ENCODE measurements at places on chromosomes 5 and 9.

GRCh38 chr9:79592726-79593493, 21.1 kb downstream of the TLE4 start:
- no peak for DNase-seq

DNA sequence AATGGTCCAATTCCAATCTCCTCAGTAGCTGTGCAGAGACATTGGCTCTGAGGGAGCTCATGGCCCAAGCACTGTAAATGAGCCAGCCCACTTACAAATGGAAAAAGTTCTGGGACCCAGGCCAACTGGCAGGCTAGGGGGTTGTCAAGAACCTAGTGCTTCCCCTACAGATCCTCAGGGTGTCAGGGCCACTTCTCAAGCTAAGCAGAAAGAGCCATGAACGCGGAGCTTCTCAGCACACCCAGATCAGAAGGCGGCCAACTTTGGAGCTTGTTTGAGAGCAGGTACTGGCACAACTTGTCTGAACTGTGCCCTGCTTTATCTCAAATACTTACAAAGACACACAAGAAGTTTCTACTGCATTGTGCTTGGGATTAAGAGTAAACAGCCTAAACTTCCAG, 17.5 kb downstream of the TLE1 start:
- no peak for DNase-seq

DNA sequence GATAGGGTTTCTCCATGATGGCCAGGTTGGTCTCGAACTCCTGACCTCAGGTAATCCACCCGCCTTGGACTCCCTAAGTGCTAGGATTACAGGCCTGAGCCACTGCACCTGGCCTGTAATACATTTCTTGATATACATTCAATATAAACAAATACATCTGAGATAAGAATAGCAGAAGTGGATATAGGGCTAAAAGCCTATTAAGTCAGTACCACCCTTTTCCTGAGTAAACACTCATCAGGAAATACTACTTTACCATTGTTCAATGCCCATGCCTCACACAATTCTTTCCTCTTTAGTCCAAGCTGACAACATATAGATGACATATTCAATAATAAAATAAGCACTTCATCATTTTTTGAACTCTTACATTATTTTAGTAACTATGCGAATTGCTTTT, 64.8 kb downstream of the MRPS27 start:
- DNase-seq, result no peak

GRCh38 chr5:139955616-139956273, 87.4 kb downstream of the NRG2 start:
- no peak for DNase-seq

DNA sequence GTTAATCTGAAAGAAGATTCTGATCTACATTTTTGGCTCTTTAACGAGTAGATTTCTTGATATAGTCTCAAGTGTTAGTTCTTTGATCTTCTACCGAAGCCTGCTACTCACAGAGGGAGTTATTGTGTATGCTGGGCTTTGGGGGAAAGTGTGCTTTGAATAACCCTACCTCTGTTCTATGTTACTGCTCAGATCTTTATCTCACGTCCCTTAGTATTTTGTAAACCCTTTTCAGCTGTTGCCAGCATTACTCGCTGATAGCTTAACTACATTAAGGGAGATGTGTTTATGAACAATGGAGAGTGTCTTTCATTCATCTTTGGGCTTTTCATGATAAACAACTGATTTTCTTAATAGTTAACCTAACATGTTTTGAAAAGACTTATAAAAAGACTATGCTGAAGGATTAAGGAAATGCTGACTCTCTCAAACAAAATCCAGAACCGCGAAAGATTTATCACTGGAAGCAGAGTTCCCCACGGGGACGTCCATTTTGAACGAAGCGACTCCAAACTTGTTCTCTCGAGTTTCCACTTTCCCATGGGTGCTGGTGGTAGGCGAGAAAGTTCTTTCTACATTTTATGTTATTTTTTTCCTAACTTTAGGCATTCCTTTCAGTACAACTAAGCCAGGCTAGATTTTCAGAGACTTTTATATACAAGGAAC, 27.9 kb upstream of the ALDH1A1 start:
- DNase-seq, result no peak

DNA sequence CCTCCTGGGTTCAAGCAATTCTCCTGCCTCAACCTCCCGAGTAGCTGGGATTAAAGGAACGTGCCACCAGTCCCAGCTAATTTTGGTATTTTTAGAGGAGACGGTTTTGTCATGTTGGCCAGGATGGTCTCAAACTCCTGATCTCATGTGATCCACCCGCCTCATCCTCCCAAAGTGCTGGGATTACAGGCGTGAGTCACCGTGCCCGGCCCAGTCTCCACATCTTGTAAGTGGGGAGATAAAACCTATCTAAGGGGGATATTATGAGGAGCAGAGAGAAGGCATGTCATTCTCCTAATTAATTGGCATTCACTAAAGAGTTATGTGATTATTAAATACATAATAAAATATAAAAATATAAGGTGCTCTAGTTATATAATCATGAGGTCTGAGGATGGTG, 94.1 kb upstream of the BOD1 start:
- DNase-seq, result no peak

DNA sequence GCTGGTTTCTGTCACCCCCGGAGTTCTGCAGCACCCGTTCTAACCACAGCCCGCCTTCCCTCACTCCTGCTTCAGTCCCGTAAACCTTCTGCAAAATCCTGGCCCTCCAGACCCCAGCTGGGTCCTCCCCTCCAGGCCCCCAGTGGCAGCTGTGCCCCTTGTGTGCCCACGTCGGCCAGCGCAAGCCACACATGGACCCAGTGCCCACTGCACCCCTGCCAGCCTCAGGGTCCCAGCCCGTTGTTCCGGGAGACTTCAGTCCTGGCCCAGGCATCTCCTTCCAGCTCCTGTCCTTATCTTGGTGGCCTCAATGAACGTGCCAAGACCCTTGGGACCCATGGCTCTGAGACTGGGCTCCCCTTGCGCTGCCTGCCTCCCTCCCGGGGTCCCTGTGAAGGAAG, 43.2 kb downstream of the EXD3 start:
- DNase-seq, result no peak

- no peak for DNase-seq
Measured at GRCh38 chr5:141186897-141187512, at the start of gene PCDHB9. PCDHB9 (plus strand) TSS chr5:141187161; CDS start chr5:141187319, 158 bp downstream.

DNA sequence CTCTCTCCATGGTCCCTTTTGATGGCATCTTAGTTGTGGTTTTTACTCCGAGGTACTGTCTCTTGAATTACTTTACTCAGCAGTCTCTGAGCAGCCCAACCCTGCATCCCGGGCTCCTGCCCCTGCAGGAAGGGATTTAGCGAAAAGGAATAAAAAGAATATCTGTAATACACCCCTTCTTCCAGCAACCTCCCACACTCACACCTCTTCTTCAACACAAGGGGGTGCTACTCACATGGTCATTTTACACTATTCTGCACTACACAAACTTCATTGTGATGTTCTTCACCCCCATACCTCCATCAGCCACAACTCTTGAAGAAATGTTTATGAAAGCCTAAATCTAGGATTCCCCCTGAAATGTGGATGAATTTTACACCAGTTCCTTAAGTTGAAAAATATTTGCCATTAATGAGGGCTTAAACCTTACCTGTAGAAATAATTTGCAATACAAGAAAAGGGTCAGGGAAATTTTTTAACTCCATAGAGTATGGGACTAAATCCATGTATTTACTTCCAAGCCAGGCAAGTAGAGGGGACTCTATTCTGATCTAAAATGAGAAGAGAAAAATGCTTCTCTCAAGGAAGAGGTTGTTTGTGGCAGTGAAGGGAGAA, 26.0 kb downstream of the TPD52L3 start:
- peak; percentile 9 for DNase-seq

DNA sequence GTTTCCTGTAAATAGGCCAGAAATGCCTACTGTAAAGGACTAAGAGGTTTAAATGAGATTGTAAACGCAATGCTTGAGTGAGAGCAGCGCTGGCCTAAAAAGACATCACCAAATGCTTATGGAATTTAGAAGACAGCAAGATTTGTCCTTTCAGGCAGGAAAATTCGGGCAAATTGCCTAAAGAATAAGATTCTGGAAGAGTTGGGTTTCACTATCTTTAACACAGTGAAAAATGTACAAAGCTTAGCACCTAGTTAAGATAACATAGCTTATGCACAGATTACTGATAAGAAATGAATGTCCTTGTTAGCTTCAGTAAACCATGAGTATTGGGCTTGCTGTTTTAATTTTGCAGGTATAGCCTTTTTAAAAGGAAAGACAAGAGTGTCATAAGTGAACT, 4.7 kb downstream of the FKBP15 start:
- no peak for DNase-seq

GRCh38 chr9:129093602-129094386, 12.9 kb downstream of the DOLPP1 start:
- no peak for DNase-seq

GRCh38 chr9:37096628-37097027, 23.7 kb upstream of the ZCCHC7 start:
- no peak for DNase-seq

DNA sequence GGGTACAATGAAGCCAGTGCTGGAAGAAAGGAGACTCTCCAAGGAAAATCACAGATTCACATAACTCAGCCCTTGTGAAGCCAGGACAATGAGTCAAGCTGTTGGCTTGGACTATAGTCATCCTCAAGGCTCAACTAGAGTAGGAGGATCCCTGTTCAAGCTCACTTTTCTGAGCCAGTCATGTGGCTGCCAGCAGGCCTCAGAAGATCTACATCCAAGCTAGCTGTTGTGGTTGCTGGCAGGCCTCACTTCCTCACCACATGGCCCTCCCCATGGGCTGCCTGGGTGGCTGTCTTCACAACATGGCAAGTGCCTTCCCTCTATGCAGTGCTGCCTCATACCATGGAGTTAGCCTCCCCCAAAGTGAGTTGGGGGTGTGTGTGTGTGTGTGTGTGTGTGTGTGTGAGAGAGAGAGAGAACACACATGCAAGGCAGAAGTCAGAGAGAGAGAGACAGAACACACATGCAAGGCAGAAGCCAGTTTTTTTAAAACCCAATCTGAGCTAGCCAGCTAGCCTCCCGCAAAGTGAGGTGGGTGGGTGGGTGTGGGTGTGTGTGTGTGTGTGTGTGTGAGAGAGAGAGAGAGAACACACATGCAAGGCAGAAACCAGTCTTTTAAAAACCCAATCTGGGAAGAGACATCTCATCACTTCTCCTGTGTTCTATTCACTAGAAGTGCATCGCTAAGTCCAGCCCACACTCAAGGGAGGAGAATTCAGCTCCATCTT, 17.1 kb downstream of the SCAI start:
- peak; percentile 28 for DNase-seq

DNA sequence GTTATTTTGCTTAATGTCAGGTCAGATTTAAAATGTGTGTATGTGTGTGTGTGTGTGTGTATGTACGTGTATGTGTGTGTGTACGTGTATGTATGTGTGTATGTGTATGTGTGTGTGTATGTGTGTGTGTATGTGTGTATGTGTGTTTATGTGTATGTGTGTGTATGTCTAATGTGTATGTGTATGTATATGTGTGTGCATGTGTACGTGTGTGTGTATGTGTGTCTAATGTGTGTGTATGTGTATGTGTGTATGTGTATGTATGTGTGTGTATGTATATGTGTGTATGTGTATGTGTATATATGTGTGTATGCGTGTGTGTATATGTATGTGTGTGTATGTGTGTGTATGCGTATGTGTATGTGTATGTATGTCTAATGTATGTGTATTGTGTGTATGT, 125.1 kb upstream of the PHYKPL start:
- DNase-seq, result no peak

- DNase-seq, result no peak
Measured at GRCh38 chr9:133342570-133342969, 5.4 kb downstream of the MED22 start.

DNA sequence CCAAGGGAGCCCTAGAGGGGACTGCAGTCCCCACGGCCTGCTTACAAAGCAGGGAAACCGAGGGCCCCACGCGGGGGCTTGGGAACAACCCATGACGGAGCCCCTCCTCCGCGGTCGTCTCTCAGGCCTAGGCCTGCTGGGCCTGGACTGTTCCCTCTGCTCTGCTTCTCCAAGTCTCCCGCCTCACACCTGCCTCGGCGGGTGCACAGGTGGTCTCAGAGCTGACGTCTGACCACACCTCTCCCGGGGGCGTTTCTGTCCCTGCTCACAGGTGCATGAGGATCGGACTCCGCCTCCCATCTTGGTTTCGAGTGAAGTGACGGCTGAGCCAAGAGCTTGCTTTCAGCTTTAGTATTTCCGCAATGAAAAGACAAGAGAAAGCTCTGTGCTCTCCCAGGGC, 72.1 kb downstream of the MRPL36 start:
- no peak for DNase-seq

DNA sequence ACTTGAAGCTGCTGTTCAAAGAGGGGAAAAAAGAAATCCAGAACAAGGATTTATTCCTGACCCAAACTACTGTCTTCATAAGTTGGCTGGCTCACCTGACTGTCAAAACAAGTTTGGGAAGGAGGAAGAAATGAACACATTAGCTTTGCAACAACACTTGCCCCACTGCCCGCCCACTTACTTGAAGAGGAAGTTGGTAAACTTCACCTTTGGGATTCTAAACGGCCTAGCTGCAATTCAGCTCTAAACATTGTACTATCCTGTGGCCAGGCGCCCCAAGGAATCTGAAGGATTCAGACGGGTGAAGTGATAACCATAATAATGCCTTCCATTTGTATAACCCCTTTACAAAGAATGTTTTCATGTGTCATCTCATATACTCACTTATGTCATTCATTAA, 199.4 kb downstream of the ARRDC3 start:
- no peak for DNase-seq

DNA sequence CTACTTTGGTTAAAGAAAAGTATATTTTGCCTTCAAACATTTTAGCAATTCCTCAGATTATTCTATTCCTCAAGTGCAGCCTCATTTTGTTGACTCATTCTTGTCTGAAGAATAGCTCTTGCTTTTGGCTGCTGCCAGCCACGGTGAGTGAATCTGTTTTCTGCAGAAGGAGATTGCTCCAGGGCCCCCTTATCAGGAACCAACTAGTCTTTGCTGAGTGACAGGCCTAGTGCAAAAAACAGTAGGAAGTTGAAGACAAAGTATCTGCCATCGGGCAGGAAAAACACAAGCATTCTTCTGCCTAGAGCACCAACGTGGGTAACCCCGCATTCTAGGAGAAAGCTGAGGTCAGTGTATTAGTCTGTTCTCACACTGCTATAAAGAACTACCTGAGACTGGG, 42.3 kb downstream of the ZNF883 start:
- no peak for DNase-seq

- DNase-seq, result no peak
Measured at GRCh38 chr5:139960723-139961383, 82.2 kb downstream of the NRG2 start.

DNA sequence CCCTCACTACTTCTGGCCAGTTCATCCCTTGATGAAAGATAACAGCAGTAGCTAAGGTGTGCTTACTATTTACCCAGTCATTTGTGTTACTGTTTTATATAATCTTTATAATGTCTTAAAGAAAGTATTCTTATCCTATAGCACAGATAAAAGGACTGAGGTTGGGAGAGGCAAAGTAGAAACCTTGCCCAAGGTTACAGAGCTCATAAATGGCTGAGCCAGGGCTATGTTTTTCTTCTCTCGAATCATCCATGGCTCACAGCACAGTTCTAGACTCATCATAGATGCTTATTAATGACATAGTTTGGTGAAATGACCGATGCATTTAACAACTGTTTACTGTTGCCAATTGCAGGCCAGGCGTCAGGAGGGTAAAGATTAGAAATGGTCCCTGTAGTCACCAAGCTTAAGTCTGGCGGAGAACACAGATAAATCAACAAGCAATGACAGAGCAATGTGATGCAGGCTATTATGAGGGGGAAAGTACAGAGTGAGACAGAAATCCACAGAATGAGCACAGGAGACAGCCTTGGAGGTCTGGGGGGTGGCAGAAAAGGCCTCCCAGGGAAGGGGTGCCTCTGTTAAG, 65.6 kb upstream of the ZNF622 start:
- no peak for DNase-seq

GRCh38 chr9:90137801-90138200, 504.8 kb downstream of the DIRAS2 start:
- no peak for DNase-seq

GRCh38 chr5:133825631-133826289, 142.7 kb downstream of the C5orf15 start:
- no peak for DNase-seq

All from activated CD8-positive, alpha-beta memory T cell treated with anti-CD3 and anti-CD28 coated beads for 4 hours (primary cell).